ENCODE measurements at places on chromosomes 11 and 22.

DNA sequence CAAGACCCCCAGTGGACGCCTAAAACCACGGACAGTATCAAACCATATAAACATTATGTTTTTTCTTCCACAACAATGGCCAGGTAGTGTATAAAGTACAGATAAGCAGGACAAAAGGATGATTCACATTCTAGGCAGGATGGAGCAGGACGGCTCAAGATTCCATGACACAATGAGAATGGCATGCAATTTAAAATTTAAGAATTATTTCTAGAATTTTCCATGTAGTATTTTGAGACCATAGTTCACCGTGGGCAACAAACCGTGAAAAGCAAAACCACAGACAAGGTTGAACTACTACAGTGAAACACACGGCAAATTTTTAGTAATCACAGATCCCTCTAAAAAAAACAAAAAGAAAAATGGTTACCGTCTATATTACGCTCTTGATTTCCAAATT lies 7.5 kb downstream of the NARS2 start:
- DNase-seq: no peak

DNA sequence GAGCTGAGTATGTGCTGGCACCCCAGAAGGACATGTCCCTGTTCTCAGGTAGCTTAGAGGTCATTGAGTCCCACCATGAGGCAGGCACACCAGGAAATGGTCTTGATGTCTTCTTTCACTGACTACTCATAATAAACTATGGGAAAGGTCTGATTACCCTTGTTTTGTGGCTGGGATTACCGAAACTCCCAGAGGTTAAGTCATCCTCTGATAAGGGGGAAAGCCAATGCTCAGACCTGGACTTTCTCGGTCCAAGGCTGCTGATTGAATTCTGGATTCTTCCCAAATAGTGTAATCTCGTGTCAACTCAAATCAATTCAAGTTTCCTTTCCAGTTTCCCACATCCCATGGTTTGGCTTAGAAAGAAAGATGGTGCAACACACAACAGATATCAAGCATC lies 3.7 kb upstream of the CD44 start:
- DNase-seq: no peak

GRCh38 chr11:120174866-120175265 lies 36.0 kb upstream of the OAF start:
- DNase-seq: no peak

GRCh38 chr11:7520981-7521487 lies 7.2 kb downstream of the PPFIBP2 start:
- DNase-seq: no peak

DNA sequence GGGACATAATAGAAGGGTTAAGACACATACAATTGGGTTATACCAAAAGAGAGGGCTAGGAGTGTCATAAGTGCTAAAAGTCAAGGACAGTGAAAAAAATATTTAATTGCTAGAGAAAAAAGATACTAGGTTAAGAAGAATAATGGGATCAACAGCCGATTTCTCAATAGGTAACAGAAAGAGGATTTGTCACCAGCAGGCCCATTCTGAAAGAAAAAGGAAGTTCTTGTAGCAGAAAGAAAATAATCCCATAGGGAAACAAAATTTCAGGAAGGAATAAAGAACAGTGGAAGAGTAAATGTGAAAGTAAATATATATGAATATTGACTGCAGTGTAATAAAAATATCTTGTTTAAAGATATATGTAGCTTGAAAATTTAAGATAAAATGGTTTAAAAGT lies 43.3 kb upstream of the ADORA2A start:
- DNase-seq: no peak

GRCh38 chr22:42062506-42063170 lies 8.0 kb downstream of the NAGA start:
- DNase-seq: no peak

GRCh38 chr11:75562836-75563484 lies 907 bp downstream of the SERPINH1 start:
- peak; percentile 18 for DNase-seq

DNA sequence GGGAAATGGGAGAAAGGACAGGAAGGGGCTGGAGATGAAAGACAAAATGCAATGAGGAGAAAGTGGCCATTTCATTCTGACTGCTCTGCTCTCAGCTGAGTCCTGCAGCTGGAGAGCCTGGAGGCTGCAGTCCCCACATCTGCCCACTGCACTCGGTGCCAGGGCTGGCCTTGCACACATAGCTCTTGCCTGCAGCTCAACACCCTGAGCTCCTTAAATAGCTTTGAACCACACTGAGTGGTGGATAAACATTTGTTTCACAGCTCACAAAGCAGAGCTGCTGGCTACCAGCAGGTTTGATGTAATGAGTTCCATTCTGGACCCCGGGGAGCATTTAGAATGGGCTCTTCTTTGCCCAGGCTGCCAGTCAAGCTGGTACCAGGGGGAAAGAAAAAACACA lies 426.1 kb upstream of the CADM1 start:
- no peak for DNase-seq

GRCh38 chr11:15451713-15452112 lies 337.0 kb downstream of the INSC start:
- DNase-seq: no peak

DNA sequence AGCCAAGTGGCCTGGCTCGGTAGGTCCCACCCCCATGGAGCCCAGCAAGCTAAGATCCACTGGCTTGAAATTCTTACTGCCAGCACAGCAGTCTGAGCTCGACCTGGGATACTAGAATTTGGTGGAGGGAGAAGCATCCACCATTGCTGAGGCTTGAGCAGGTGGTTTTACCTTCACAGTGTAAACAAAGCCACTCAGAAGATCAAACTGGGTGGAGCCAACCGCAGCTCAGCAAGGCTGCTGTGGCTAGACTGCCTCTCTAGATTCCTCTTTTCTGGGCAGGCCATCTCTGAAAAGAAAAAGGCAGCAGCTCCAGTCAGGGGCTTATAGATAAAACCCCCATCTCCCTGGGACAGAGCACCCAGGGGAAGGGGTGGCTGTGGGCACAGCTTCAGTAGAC lies 22.3 kb upstream of the OR5B21 start:
- no peak for DNase-seq

DNA sequence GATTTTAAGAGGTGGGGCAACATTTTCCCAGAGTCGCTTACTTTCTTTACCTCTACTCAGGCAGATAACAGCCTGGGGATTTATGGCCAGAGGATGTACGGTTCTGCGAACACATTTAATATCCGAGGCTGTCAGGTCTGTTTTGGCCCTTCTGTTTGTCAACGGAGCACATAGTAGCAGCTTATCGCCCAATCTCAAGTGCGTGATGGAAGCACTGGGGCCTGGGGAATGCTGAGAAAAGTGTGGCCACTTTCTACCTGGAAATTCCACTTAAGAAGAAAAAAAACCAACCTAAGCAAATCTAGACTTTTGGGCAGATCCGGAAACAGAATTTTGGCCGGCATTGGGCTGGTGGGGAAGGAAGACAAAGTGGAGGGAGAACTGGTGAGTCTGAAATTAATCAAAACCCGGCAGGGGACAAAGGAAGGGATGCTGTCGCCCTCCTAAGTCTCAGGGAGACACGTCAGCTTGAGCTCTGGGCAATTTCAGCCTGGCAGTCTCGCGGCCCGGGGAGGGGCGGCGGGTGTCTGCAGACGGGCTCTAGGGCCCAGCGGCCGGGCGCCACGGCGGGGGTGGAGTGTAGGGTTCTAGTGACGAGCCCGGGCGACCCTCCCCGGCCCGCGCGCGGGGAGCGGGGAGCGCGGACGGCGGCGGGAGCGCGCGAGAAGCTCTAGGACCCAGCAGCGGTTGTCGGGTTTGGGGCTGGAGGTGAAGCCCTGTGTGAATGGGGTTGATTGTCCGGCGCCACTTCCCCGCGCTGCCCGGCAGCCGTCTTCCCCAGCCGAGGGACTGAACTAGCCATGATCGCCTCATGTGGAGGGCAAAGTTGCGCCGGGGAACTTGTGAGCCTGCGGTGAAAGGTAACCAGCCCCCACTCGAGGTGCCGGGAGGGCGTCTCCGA lies at the start of gene AMOTL1:
AMOTL1 (plus strand) TSS at position 656 of the 901 bp plus-strand sequence; CDS start at position 812, 156 bp downstream.
- peak; percentile 72 for DNase-seq

DNA sequence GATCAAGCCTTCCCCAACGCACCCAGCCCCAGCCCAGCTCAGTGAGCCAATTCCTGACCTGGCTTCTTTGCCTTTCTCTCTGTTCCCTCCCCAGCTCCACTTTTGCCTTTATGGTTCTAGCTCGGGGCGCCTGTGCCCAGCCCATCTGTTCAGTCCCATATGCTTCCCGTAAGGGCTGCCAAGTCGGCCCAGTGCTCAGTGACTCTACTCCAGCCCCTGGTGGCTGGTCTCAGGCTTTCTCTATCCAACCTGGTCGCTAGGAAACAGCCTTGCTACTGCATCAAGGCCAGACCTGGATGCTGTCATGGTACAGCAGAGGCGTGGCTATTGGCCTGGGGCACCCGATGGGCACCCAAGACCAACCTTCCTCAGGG lies 178.0 kb downstream of the DSCAML1 start:
- DNase-seq: no peak

DNA sequence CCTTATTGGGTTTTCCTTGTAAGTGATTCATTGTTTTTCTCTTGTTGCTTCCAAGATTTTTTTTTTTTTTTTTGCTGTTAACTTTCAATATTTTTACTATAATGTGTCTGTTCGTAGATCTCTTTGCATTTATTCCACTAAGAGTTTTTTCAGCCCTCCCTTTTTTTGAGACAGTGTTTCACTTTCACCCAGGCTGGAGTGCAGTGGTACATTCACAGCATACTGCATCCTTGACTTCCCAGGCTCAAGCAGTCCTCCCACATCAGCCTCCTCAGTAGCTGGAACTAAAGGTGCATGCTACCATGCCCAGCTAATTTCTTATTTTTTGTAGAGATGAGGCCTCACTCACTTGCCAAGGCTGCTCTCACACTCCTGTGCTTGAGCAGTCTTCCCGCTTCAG lies 1282.0 kb upstream of the CNTN5 start:
- DNase-seq: no peak

DNA sequence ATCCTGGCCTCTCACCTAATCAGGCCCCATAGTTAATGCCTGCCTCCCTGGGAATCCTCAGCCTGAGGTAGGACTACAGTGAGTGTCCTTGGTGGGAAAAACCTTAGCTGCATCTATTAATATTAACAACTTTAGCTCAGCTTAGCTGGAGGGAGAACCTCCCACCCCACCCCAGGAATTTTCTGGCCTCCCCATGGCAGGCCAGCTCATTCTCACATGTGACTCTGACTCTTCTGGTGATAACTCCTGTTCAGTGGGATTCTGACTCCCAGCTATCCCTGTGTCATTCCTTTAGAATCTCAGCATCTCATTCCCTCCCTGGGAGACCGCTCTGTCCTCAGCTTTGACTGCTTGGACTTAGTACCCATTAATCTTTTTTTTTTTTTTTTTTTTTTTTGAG lies 14.5 kb downstream of the ART5 start:
- peak; percentile 10 for DNase-seq

GRCh38 chr22:17957204-17957603 lies 67.2 kb downstream of the MICAL3 start:
- no peak for DNase-seq

GRCh38 chr22:37499027-37499707 lies 13.0 kb upstream of the MFNG start:
- DNase-seq: no peak

GRCh38 chr11:115181538-115181937 lies 322.7 kb downstream of the CADM1 start:
- DNase-seq: no peak

- DNase-seq: no peak
Observed at GRCh38 chr11:40337118-40337517, 1122.3 kb downstream of the LRRC4C start.

GRCh38 chr22:22194931-22195264 lies 49.7 kb upstream of the VPREB1 start:
- no peak for DNase-seq

DNA sequence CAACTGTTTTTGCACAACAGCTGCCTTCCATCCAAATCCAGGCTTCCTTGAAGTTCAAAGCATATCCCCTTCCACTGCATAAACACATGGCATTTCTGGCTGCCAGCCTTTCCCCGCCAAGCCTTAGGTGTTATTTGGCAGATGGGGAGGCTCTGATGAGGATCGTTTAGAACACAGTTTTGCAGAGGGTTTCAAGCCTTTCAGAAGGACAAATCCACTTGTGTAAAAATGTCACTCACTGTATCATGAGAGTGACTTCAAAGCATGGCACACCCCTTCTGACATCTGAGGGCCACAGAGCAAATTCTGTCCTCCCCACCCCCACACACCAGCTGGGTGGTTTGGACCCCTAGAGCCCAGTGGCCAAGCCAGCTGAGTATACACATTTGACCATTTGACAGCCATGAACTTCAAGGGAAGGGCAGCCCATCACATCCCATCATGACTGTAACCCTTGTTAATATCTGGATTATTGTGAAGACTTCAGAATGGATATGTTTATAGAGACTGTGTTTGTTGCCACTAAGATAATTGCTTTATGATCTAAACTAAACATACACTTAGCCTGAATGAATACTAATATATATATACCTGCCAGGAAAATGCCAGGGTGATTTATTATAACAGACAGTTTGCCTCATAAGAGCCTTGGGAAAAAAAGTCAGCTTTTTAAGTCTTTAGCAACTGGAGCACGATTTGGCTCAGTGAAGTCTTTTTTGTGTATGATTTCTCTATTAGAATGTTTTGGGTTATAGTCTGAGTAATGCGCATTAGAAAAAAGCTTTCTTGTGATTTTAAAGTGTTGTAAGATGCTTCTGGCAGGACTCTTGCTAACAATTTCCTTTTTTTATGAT lies 31.9 kb downstream of the FBLN1 start:
- DNase-seq: no peak

- DNase-seq: no peak
Observed at GRCh38 chr11:9527481-9528135, 45.9 kb upstream of the WEE1 start.

DNA sequence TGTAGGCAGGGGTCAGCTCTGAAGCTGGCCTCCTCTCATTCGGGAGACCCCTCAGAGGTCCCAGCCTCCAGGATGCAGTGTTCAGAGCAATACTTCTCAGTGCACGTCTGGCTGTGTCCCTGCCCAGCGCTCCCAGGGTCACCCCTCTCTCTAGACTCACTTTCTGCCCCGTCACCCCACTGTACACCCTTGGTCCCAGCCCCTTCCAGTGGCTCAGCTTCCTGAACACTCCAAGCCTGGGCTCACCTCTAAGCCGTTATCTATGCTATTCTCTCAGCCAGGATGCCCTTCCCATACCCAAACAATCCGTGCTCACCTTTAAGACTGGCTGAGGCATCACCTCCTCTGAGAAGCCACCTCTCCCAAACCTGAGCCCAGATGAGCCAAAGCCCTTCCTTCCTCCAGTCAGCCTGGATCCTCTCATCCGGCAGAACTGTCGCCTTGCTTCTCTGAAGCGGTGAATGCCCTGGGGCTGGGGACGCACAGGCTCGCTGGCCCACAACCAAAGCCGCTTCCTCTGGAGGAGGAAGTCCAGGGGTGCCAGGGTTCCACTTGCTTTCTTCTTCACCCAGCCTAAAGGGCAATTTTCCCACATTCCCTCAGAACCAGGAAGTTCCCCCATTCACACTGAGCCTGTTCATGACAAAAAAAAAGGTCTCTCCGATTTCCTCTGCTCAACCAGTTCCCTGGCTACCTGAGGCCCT lies 13.7 kb upstream of the CDKN1C start:
- no peak for DNase-seq

- DNase-seq: no peak
Observed at GRCh38 chr11:11261629-11262028, 91.4 kb downstream of the CSNK2A3 start.

- no peak for DNase-seq
Observed at GRCh38 chr11:21174781-21175180, 505.4 kb downstream of the NELL1 start.
